ENCODE measurements at places on chromosomes 3 and 15. TPM values are rescaled to one million over a fixed set of nuclear protein-coding genes. Genes with fewer than 3 reads are reported as not detected.

The PCSK6 gene
- total RNA-seq, result 12.4 TPM

The LIPH gene
- 4.3 TPM for total RNA-seq

The SAXO2 gene
- total RNA-seq, result 2.1 TPM

The ZNF80 gene
- total RNA-seq, result not detected

The CAPN3 gene
- total RNA-seq, result 0.22 TPM

The ITIH4 gene
- 0.61 TPM for total RNA-seq

The SPINT1 gene
- total RNA-seq, result 0.73 TPM

The WDR72 gene
- total RNA-seq, result 8.3 TPM
